Activated CD4-positive, alpha-beta memory T cell treated with anti-CD3 and anti-CD28 coated beads for 36 hours (primary cell): ENCODE measurements at places on chromosomes 1 and 21. TPM values are rescaled to one million over a fixed set of nuclear protein-coding genes. Genes with fewer than 3 reads are reported as not detected.

Gene RIPK4
- total RNA-seq: 0.24 TPM

Gene IGSF21
- total RNA-seq: not detected

- no peak overlapping the region for H3K27ac ChIP-seq
- H3K4me1 ChIP-seq: peaks cover 8% of the 10 kb centered on the region
- H3K27me3 ChIP-seq: peaks cover 7% of the 10 kb centered on the region
- no peaks in the 10 kb centered on the region for H3K36me3 ChIP-seq
- H3K4me3 ChIP-seq: no peak overlapping the region
- no peak for DNase-seq
Measured at GRCh38 chr1:94095112-94095637, 25.8 kb downstream of the ABCA4 start.

GRCh38 chr1:28819020-28819419 lies 7.0 kb downstream of the OPRD1 start:
- no peaks in the 10 kb centered on the region for H3K36me3 ChIP-seq
- no peak overlapping the region for H3K27ac ChIP-seq
- DNase-seq: no peak
- no peak overlapping the region for H3K4me3 ChIP-seq
- H3K4me1 ChIP-seq: no peaks in the 10 kb centered on the region
- peaks cover 30% of the 10 kb centered on the region for H3K27me3 ChIP-seq

DNA sequence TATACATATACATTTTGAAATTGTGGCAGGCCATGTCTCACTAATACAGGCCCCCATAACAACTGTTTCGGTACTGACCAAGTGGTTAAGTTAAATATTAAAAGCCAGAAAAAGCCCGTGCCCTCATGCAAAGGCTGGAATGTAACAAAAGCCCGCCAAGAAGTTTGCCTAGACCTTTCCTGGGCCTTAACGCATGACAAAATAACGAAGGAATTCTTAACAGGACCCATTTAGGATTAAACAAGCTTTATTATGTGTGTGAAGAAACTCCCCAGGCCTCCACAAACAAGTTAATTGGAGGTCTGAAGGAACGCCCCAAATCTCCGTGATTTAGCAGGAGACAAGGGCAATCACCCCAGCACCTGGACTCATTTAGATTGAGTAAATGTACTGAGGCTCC lies 42.4 kb downstream of the TNFSF4 start:
- no peaks in the 10 kb centered on the region for H3K36me3 ChIP-seq
- no peak overlapping the region for H3K27ac ChIP-seq
- no peaks in the 10 kb centered on the region for H3K27me3 ChIP-seq
- H3K4me1 ChIP-seq: no peaks in the 10 kb centered on the region
- H3K4me3 ChIP-seq: no peak overlapping the region

Gene CIART
- 1.5 TPM for total RNA-seq

Gene LCE2B
- total RNA-seq: not detected

Gene ATP1A4
- not detected for total RNA-seq

GRCh38 chr1:82695443-82695842 lies 894.7 kb downstream of the ADGRL2 start:
- no peaks in the 10 kb centered on the region for H3K4me1 ChIP-seq
- DNase-seq: no peak
- no peak overlapping the region for H3K27ac ChIP-seq
- H3K36me3 ChIP-seq: no peaks in the 10 kb centered on the region
- H3K4me3 ChIP-seq: no peak overlapping the region
- no peaks in the 10 kb centered on the region for H3K27me3 ChIP-seq

DNA sequence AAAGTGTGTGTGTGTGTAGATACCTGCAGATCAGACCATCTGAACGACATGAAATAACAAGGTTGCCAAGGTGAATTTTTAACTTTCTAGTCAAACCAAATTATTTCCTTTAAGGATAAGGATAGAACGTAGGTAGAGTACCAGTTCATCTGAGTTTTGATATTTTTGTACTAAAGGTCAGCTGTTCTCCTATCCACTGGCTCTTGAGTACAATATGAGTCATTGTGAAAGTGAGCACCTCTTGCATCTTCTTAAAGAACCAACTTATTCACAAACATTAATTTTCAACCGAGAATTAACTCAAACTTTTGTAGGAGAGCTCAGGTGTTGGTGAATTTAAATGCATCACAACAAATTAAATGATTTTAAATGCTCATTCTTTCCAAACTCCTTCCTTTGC lies 71.5 kb downstream of the IFI44 start:
- H3K4me1 ChIP-seq: no peaks in the 10 kb centered on the region
- H3K27me3 ChIP-seq: peaks cover 4% of the 10 kb centered on the region
- no peak for DNase-seq
- no peaks in the 10 kb centered on the region for H3K36me3 ChIP-seq

DNA sequence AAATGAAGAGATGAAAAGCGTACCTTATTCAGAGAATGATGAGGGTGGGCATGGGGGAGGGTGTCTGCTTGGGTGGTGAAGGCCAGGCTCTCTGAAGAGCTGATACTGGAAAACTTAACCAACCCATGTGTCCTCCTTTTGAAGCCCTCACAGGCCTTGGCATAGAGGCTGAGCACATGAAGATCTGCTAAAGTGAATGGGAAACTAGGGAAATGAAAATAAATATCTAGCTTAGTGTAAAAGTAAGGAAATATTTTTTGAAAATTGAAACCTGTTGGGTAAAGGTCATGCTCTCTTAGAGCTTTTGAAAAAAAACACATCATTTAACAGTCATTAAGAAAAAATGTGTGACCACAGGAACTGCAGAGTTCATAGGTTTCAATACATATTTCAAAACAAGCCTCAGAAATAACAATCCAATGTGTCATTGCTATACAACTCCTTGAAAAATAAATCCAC lies 40.5 kb upstream of the RALGPS2 start:
- peaks cover 8% of the 10 kb centered on the region for H3K27me3 ChIP-seq
- H3K4me1 ChIP-seq: peaks cover 2% of the 10 kb centered on the region
- no peak for DNase-seq
- no peak overlapping the region for H3K27ac ChIP-seq
- no peak overlapping the region for H3K4me3 ChIP-seq

DNA sequence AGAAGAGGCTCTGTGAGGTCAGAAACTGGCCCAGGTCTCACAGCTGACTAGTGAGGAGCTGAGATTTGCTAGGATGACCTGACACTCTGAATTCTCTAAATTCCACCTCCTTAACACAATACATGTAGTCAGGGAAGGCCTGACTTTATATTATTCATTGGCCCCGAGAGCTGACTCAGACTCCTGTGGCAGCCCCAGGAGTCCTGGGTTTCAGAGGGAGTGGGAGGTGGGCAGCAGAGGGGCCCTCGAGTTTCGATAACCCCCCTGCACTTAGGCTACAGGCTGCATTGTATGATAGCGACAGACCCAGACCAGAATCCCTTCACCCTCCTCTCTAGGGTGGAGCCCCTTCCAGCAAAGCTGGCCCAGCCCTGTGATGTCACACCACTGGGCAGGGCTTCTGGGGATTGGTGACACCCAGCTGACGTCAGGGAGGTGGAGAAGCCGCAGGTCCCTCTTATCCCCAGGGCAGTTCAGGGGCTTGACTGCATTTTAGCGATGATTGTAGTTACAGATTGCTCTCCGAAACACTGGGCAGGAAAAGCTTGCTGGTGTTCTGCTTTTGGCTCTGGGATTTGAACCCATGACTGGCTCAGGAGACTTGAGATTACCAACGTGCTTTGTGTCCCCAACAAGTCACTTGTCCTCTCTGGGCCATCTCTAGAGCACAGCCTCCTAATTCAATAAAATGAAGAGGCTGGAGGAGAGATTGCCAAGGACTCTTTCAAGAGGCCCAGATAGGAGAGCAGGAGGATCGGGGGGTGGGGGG lies 17.0 kb upstream of the GPR37L1 start:
- no peaks in the 10 kb centered on the region for H3K36me3 ChIP-seq
- no peak overlapping the region for H3K4me3 ChIP-seq
- no peaks in the 10 kb centered on the region for H3K4me1 ChIP-seq

GRCh38 chr1:19620786-19621185 lies 23.3 kb upstream of the NBL1 start:
- H3K27me3 ChIP-seq: no peaks in the 10 kb centered on the region
- H3K4me1 ChIP-seq: peaks cover 16% of the 10 kb centered on the region
- peaks cover 15% of the 10 kb centered on the region for H3K36me3 ChIP-seq
- no peak overlapping the region for H3K27ac ChIP-seq
- H3K4me3 ChIP-seq: no peak overlapping the region

- no peak overlapping the region for H3K27ac ChIP-seq
- DNase-seq: no peak
- H3K4me3 ChIP-seq: no peak overlapping the region
- no peaks in the 10 kb centered on the region for H3K4me1 ChIP-seq
- no peaks in the 10 kb centered on the region for H3K36me3 ChIP-seq
- peaks cover 15% of the 10 kb centered on the region for H3K27me3 ChIP-seq
Measured at GRCh38 chr1:160402001-160402795, 1.8 kb downstream of the VANGL2 start.

DNA sequence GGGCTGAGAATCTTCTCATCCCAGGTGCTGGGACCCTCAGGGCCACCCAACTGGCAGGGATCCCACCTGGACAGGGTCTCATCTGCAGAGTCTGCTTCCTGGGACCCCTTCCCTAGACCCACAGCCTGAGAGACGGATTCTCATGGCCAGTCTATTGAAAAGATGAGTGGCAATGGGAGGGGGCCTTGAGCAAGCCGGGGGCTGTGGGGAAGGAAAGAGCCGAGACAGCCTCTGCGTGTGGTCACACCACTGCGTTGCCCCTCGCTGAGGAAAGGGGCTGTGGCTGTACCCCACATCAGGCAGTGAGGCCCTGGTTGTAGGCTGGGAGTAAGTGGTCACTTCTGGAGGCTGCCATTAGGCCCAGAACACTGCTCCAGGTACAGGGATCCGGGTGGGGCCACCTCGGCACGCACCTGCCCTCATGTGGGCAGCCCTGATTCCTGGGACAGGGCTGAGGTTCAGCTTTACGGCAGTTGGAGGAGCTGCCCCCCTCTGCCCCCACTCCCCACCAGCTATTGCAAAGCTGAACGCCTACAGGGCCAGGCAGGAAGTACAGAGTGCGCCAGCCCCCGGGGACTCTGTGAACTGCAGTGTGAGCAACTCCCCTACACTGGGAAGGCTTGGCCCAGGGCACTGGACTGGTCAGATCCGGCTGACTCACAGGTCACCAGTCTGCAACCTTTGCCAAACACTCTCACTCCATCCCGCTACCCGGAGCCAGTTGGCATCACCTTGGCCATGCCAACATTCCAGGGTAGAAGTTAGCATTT lies 106.9 kb downstream of the RIPK4 start:
- peaks cover 7% of the 10 kb centered on the region for H3K27me3 ChIP-seq
- no peak overlapping the region for H3K27ac ChIP-seq
- no peaks in the 10 kb centered on the region for H3K36me3 ChIP-seq
- no peak for DNase-seq
